ENCODE measurements at places on chromosomes 4 and X.

GRCh38 chrX:108664701-108665100 is 71.7 kb downstream of the IRS4 start:
- no peak for DNase-seq

- no peak for DNase-seq
Measured at GRCh38 chr4:168908093-168908492, 102.0 kb downstream of the CBR4 start.

GRCh38 chr4:74395633-74396032 is 30.7 kb downstream of the EREG start:
- no peak for DNase-seq

DNA sequence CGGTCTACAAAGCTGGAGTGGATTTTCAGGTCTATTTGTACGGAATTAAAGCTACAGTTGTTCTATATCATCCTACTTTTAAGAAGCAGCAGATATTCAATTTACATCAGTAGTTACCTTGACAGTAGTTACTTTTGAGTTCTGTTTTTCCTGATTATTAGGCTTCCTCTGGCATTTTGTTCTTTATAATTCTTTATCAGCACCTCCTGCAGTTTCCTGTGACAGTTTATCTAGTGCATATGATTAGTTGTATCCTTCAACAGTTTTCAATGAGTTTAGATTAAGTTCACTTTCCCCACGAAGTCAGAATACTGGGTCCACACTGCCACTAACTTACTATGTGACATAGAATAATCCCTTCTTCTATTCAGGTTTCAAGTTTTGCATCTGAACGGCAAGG is 71.7 kb downstream of the IDS start:
- DNase-seq: no peak

GRCh38 chr4:107129076-107129475 is 93.0 kb upstream of the DKK2 start:
- DNase-seq: no peak

Measured in MV-4-11 (cell line).